ENCODE measurements at places on chromosomes 11 and 22.

GRCh38 chr11:65186701-65187100 lies 5.0 kb downstream of the CAPN1 start:
- DNase-seq = no peak

- no peak for DNase-seq
These were observed 43.9 kb downstream of the MIAT start for GRCh38 chr22:26701323-26701722.

DNA sequence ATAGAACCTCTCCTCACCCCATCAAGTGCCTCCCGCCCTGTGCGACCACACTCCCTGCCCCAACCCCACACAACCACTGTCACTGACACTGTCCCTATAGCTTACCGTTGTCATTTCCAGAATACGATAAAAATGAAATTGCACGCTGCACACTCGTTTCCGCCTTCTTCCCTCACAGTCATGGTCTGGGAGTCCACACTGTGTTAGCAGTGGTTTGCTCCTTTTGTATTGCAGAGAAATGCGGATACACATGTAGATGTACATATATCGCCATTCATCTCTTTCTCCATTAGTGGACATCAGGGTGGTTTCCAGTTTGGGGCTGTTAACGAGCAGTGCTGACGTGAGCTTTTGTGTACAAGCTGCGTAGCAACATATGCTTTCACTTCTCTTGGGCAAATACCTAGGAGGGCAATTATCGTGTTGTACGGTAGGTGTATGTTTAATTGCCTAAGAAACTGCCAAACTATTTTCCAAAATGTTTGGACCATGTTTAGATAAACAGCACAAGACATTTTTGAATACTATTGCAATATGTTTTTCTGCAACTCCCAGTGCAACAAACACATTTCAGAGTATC lies 59.2 kb upstream of the CD5 start:
- no peak for DNase-seq

DNA sequence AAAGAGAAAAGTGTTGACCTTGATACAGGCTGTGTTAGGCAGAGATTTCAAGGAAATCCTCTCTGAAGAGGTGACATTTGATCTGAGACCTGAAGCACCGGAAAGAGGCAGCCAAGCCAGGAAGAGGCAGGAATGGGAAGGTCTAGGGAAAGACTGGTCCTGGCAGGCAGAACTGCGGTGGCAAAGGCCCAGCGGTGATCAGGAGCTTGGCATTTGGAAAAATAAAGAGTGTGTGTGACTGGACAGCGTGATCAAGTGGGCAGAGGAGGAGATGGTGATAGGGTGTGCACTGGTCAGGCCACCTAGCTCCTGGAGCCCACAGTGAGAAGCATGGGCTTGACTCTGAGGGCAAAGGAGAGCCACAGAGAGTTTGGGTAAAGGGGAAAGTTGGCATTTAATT lies 27.2 kb upstream of the GAB4 start:
- no peak for DNase-seq

GRCh38 chr11:115605871-115606497 lies 101.8 kb upstream of the CADM1 start:
- DNase-seq = no peak

DNA sequence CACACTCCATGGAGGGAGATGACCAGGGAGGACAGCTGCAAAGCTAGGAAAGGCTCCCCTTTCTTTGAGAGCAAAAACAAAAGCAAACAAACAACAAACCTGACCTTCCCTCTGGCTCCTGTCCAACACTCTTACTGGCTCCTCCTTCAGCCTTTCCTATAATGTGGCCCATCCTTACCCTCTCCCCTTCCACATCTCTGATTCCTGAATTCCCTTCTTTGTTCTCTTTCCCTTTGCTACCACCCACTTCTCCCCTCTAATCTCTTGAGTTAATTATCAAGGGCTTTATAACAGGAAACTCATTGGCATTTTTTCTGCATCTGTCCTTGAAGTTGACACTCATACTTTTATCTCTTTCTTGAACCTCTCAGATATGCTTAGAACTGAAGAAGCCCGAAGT lies 56.3 kb downstream of the ZNF280B start:
- no peak for DNase-seq

GRCh38 chr22:47750086-47750485 lies 987.6 kb downstream of the TBC1D22A start:
- no peak for DNase-seq

- DNase-seq = no peak
These were observed 435.0 kb upstream of the CCDC179 start for GRCh38 chr11:23295241-23295640.

DNA sequence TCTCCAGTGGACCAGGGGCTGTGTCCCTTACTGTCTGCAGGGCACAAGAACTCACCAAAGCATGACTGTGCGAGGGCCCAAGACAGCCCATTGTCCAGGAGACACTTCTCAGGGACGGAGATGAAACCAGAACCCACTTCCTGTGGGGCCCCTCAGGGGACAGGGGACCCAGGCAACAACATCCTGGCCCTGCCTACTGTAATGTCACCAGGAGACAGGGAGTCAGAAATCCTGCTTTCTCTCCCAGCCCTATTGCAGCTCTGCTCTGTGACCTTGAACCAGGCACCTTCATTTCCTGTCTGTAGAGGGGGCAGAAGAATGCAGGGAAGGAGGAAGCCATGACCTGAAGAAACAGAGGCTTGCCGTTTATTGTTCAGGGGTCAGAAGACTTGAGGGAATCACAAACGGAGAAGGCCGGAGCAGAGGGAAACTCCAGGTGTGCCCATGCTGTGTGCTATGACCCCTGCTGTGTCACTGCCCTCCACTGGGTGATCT lies 98.0 kb downstream of the NAT10 start:
- no peak for DNase-seq

DNA sequence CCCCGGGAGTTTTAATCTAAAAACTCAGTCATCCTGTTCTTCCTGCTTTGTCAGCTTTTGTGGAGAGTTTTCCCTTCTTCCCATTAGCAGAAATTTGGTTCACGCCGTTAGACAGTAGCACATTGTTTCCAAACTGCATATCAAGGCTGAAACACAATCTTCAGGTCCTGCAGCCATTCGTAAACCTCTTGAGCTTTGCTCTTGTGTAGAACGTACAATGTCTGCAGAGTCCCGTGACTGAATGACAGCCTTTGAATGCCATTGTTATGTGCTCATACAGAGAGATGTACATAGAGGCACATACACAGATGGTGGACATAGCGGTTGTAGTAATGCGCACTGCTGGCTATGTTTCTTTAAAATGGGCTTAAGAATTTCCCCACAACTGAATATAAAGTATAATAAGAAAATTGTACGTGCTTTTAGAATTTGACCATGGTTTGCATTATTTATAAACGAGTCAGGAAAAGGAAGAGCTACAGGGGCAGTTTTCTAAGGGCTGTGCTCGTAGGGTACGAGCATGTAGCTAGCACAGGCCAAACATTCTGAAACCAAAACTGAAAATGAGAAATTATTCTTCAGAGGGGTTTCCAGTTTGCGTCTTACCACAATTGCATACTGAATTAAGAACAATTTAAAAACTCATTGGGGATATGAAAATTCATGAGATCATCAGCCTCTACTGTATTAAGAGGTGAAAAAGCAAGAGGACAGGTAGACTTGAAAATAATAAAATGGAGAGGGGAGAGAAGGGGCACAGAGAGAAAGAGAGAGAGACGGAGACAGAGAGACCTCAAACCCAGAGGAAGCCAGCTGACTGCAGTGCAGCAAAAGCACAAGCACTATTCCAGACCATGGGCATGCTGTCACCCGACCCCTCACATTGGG lies 310.1 kb downstream of the CADM1 start:
- no peak for DNase-seq

- no peak for DNase-seq
These were observed 29.9 kb upstream of the TXNRD2 start for GRCh38 chr22:19971276-19972124.

DNA sequence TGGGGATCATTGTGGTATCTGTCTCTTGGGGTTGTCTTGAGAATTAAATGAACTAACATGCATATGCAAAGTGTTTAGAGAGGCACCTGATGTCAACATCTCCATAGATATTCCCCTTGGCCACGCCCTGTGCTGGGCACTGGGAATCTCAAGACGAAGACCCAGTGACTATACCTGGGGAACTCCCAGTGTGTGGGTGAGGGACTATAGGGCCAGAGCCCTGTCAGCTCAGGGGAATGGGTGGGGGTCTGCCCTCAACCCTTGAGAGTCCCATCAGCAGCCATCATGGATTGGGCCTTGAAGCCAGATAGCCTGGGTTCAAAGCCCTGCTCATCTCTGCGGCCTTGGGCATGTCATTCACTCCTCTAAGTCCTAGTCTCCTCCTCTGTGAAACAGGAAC lies 21.6 kb upstream of the LMO1 start:
- DNase-seq = no peak

DNA sequence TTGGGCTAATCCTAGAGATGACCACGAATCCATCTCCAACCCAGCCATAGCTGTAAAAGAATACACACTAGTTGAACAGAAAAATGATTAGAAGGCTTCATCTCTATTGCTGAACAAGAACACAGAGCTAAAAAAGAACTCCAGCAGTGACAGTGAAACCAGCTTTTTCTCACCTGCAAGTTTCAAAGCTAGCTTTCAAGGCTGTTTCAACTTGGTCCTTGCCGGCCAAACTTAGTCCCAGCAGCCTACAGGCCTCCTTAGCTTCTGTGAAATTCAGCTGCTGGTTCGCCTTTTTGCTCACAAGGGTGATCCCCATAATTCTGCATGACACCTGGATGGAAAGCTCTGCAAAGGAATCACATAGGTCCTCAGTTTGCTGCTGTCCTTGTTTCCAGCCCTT lies 4.4 kb downstream of the LYVE1 start:
- DNase-seq = no peak

DNA sequence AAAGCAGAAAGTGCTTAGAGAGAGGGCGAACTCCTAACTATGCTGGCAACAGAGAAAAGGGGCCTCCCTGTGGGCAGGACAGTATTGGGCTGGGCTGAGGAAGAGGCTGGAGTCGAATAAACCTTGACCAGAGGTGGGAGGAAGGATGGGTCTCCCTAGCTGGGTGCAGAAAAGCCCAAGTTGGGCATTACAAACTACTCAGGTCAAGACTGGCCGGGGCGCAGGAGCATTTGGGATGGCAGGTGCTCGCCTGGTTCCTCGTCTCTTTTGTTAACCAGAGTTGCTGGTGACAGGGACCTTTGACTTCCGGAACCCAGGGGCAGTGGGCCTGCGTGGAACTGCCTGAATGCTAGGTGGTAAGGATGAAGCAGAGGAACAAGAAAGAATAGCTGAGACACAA lies 80.3 kb upstream of the SHISAL1 start:
- DNase-seq = no peak

- no peak for DNase-seq
These were observed 54.8 kb upstream of the CECR2 start for GRCh38 chr22:17314487-17314886.
